B cell (primary cell): ENCODE measurements at places on chromosomes 5 and 9. TPM values are rescaled to one million over a fixed set of nuclear protein-coding genes. Genes with fewer than 3 reads are reported as not detected.

TERT gene
- total RNA-seq: 0.10 and 0.39 TPM in 2 replicates

CRB2 gene
- total RNA-seq: 2.4 and 2.5 TPM in 2 replicates

IFNA2 gene
- not detected in 2 replicates for total RNA-seq

C5orf63 gene
- total RNA-seq: 20.0 and 25.4 TPM in 2 replicates

LOX gene
- not detected in 2 replicates for total RNA-seq

ARHGAP26 gene
- 22.5 and 27.8 TPM in 2 replicates for total RNA-seq

FAM221B gene
- not detected in 2 replicates for total RNA-seq

GRM6 gene
- not detected in 2 replicates for total RNA-seq

DIRAS2 gene
- not detected in 2 replicates for total RNA-seq

GCNT4 gene
- total RNA-seq: not detected in 2 replicates

AP3B1 gene
- total RNA-seq: 58.9 and 63.5 TPM in 2 replicates

NUTM2G gene
- total RNA-seq: not detected in 2 replicates

NRG2 gene
- total RNA-seq: 0.15 and 0.22 TPM in 2 replicates

FAM78A gene
- 41.8 and 42.9 TPM in 2 replicates for total RNA-seq

FOXD4L6 gene
- total RNA-seq: not detected in 2 replicates

PLCXD3 gene
- total RNA-seq: not detected in 2 replicates

SHISAL2B gene
- total RNA-seq: not detected in 2 replicates

FREM1 gene
- total RNA-seq: not detected in 2 replicates

ZDHHC11 gene
- total RNA-seq: 1.7 and 3.0 TPM in 2 replicates

TMC1 gene
- total RNA-seq: not detected in 2 replicates

LHX6 gene
- not detected in 2 replicates for total RNA-seq

SPATA6L gene
- total RNA-seq: 1.2 and 1.7 TPM in 2 replicates

PDLIM4 gene
- total RNA-seq: not detected in 2 replicates
